Chondrocyte (in vitro differentiated cells): ENCODE measurements at places on chromosomes 11 and 22. TPM values are rescaled to one million over a fixed set of nuclear protein-coding genes. Genes with fewer than 3 reads are reported as not detected.

ANO1 gene
- total RNA-seq, result 1.0 to 1.5 TPM (median 1.5 TPM) in 3 replicates

ZPR1 gene
- 28.5 to 40.0 TPM (median 38.8 TPM) in 3 replicates for total RNA-seq

SOX10 gene
- not detected in 3 replicates for total RNA-seq

MOV10L1 gene
- total RNA-seq, result 0.51 to 1.1 TPM (median 1.1 TPM) in 3 replicates

TPBGL gene
- total RNA-seq, result 0.24 to 0.82 TPM (median 0.74 TPM) in 3 replicates

B3GAT1 gene
- 0.27 to 0.62 TPM (median 0.37 TPM) in 3 replicates for total RNA-seq

FOLR3 gene
- not detected in 3 replicates for total RNA-seq

DTX4 gene
- total RNA-seq, result 3.1 to 4.4 TPM (median 3.4 TPM) in 3 replicates

GSTT2 gene
- total RNA-seq, result not detected in 3 replicates

OSM gene
- total RNA-seq, result not detected in 3 replicates

CST6 gene
- total RNA-seq, result not detected in 3 replicates

LRRC56 gene
- 2.6 to 2.9 TPM (median 2.7 TPM) in 3 replicates for total RNA-seq

- DNase-seq, result no peak
These were observed 107.3 kb downstream of the BRD1 start for GRCh38 chr22:49720279-49720959.

- DNase-seq, result no peak
These were observed 113.8 kb downstream of the NECTIN1 start for GRCh38 chr11:119615003-119615881.

DNA sequence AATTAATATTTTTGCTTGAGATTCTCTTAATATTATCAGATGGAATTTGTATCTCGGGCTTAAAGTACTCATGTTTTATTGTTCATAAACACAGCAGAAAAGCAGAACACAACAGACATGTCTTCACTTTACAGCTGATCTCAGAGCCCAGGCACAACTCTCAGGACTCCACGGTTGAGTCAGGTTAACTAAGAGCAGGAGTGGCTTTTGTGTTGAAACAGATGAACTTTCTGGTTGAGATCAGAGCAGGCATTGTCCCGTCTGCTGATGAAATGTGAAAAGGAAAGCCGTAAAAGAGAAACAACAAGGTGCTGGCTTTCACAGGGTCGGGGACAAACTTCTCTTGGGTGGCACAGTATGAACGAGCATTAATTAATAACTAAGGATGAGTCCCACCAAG lies 49.0 kb downstream of the JHY start:
- DNase-seq, result no peak

DNA sequence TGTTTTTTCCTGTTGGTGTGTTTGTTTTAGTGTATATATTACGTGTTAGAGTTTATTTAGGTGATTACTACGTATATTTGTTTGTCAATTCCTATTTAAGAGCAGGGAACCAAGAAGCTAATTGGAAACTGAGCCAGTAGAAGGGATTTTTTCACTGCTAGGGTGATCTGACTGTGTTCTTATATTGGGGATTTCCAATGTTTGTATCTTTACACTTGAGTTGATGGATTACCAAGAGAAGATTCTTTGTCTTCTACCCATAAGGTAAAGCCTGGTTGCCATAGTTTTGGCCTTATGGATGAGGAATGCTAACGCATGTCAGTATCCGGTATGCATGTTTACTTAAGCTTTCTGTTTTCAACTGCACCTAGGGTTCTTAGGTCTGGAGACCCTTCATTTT lies 35.6 kb downstream of the SIK2 start:
- no peak for DNase-seq

DNA sequence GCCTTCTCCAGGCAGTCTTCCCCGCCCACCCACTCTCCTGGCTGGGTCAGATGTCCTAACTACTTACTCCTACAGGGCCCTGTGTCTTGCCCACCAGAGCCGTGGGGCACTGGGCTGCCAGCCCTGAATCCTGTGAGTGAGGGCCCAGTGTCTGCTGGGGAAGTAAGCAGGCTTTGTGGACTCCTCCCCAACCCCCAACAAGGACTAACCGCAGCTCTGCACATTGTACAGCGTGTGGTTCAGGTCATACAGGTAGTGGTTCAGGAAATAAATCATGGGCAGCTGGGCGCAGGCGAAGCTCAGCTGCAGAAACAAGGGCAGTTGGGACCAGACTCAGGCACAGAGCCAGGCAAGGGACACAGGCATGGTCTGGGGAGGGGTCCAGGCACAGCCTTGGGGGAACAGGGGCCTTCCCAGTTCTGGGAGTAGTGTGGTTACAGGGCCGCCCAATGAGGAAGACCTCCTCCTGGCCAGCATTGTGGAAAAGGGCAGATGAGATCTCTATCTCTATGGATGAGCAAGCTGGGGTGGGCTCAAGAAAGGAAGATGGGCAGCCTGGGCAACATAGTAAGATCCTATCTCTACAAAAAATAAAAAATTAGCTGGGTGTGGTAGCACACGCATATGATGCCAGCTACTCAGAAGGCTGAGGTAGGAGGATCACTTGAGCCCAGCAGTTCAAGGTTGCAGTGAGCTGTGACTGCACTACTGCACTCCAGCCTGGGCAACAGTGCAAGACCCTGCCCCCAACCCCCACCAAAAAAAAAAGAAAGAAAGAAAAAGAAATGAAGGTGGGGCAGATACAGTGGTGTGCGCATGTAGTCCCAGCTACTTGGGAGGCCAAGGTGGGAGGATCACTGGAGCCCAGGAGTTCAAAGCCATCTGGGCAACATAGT lies 5.5 kb downstream of the UNC93B1 start:
- no peak for DNase-seq

GRCh38 chr22:20186183-20186870 lies 35.5 kb upstream of the CCDC188 start:
- no peak for DNase-seq

DNA sequence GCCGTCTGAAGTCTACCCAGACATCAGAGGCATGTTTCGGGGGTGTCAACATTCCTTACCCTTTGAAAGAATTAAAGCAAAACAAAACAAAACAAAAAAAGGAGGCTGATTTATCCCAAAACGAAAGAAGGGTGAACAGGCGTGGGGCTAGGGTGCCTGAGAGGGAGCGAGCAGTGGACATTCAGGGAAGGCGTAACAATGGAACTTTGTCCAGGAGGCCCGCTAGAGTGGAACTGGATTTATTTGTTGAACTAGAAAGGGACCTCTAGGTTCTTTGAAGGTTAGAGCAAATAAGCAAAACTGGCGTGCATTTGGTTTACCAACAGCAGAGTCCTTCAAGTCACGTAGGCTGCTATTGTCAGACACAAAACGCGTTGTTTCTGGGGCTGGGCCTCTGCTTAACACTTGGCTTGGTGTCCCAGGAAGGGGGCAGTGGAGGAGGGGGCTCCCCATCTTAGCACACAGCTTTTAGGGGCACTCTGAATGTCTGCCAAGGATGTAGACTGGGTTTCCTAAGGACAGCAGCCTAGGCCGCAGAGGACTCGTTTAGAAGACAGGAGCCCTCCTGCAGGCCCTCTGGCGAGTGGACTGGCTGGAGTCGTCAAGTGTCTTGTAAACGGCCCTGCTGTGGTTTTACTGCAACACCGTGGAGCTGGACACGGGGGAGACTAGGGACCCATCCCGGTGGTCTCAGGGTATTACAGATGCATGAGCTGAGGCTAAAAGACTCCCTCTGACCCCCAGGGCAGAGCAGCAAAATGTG lies 203.7 kb upstream of the SORL1-AS1 start:
- DNase-seq, result no peak

- DNase-seq, result no peak
These were observed 483 bp upstream of the ABTB2 start for GRCh38 chr11:34358258-34358727.

GRCh38 chr11:74989260-74989638 lies 516 bp downstream of the NEU3 start:
- no peak for DNase-seq

DNA sequence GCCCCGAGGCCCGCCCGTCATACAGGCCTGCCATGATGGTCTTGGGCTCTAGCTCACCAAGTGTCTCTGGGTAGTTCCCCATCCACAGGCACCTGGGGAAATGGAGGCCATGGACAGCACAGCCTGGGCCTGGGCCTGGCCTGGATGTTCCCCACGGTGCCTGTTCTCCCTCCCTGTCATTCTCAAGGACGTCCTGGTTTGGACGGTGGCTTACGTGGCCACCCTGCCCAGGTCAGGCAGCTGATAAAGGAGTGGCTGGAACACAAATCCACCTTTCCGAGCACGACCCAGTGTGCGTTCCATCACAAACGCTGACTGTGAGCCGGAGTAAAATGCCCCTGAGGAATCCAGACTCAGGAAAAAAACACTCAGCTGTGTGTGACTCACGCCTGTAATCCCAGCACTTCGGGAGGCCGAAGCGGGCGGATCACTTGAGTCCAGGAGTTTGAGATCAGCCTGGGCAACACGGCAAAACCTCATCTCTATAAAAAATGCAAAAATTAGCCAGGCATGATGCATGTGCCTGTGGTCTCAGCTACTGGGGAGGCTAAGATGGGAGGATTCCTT lies 41.2 kb upstream of the TESMIN start:
- no peak for DNase-seq

- no peak for DNase-seq
These were observed 301.7 kb downstream of the BRD1 start for GRCh38 chr22:49525801-49526535.

- no peak for DNase-seq
These were observed 40.7 kb downstream of the JHY start for GRCh38 chr11:122923302-122923701.

GRCh38 chr11:67055812-67056211 lies 835 bp upstream of the RHOD start:
- no peak for DNase-seq

- no peak for DNase-seq
These were observed 52.9 kb upstream of the FBXO3 start for GRCh38 chr11:33827206-33827605.

DNA sequence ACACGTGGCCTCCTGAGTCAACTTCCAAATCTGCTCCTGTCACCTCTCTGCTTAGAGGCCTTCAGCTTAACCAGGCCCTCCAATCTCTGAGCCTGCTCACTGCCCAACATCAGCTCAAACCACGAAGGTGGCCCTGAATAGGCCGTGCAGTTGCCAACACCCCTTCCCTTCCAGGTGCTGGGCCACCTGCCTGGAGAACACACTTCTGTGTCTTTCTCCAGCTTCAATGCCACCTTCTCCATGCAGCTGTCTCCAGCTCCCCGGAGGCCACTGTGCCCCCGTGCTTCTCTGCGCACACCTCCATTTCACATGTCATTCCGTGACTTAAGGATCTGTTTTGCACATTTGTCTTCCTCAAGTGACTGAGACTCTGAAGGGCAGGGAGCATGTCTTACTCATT lies 5.3 kb downstream of the RELA start:
- DNase-seq, result no peak

DNA sequence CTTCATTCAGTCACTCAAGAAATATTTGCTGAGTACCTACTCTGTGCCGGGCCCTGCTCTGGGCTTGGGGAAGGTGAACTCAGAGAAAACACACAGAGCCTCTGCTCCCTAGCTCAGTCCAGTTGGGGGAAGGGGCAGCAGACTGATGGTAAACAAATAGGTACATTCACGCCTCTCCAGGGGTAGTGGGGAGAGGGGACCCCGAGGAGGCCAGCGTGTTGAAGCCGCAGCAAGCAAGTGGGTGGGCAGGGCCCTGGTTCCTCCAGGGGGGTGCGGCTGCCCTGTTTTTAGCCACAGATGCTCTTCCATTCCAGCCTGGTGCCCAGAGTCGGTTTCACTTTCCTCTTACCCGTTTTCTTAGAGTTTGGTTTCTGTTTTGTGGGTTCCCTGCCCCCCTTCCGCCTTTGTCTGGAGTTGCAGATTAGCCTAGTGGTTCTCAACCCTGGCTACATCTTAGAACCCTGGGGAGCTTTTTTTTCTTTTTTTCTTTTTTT lies 8.7 kb downstream of the DRAP1 start:
- DNase-seq, result no peak

GRCh38 chr11:113956986-113957385 lies 17.9 kb upstream of the HTR3A start:
- DNase-seq, result no peak

GRCh38 chr11:109507331-109507730 lies 85.3 kb downstream of the C11orf87 start:
- no peak for DNase-seq

- no peak for DNase-seq
These were observed 49.5 kb upstream of the B3GNT6 start for GRCh38 chr11:76984743-76985142.

DNA sequence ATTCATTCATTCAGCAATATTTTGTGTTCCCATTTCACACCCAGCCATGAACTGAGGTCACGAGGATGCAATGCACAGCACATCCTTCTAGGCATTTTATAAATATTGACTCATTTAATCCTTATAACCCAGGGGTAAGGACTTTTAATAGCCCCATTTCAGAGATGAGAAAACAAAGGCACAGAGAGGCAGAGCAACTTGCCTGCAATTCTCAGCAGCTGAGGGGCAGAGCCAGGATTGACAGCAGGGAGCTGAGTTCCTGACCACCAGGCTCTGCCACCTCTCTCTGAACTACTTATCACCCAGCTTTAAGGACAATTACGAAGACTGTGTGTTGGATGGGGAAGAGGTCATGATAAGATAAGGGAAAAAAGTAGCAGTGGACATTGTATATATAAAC lies 12.8 kb upstream of the FGF3 start:
- DNase-seq, result no peak

GRCh38 chr11:104064034-104064630 lies 27.7 kb downstream of the DDI1 start:
- DNase-seq, result no peak

- peak; percentile 70 for DNase-seq
These were observed 545 bp downstream of the FEN1 start for GRCh38 chr11:61793083-61793828.
